ENCODE measurements at places on chromosomes 5 and 9.

DNA sequence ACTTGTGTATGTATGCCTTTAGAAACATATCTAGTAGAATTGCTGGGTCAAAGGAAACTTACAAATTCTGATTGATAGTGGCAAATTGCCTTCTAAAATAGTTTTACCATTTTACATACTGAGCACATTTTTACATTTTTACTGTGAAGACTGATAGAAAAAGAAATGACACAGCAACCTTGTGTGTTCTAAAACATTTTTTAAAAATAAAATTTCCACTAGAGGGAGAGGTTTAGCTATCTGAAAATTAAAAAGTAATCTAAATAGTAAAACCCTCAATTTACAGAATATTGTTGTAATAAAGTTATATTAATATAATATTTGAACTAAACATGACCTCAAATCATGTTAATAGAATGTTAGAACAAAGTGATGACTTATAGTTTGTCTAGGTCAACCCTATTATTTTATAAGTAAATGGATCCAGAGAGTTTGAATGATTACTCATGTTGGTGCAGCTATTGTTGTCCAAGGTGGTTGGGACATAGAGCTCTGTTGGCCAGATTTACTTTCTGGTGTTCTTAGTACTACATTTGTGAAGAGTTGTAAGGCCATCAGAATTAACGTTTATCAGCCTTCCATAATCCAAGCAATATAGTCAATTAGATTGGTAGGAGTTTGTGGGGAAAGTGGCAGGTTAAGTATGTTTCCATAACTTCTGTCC is 17.2 kb downstream of the CENPP start:
- DNase-seq, result peak; percentile 49

- DNase-seq, result peak; percentile 78
Measured at GRCh38 chr9:122468735-122469134, 9.0 kb downstream of the OR1J1 start.

DNA sequence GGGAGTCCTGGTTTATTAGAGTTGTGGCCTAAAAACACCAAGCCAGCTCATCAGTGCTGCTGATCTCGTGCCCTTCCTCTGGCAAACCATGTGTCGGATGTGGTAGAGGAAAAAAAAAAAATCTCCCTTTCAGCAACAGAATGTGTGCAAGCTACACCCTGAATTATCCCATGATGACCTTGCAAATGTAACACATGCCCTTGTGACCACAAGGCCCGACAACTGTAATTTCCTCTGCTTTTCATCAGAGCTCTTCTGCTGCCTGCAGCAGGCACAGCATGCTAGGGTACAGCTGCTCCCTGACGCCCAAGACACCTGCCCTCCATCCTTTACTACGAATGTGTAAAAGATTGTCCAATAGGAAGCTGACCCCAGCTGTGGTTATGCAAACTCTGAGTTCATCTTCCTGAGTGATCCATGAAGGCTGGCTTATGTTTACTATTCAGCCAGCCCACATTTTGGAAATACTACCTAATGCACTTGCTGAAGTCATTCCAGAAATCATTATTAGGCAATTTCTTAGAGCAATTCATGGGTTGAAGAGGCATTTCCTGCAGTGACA is 14.6 kb upstream of the BNC2 start:
- peak; percentile 8 for DNase-seq

DNA sequence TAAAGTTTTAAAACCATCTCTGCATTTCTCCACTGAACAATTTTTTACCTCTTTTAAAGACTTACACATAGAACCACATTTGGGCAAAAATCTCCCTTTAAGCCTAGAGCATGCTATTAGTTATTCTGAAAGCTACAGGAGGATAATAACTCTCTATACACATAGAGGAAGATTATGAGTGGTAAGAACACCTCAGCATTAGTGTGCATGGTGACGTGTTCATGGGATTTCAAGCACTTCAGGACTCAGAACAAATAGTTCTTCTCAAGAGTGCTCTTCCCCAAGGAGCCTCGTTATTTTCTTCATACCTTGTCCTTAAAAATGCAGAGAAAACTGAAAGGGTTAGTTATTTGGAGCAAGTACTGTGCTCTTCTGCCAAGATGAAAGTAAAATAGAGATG is 256.9 kb upstream of the TUSC1 start:
- no peak for DNase-seq

GRCh38 chr5:130189961-130190360 is 285.7 kb downstream of the CHSY3 start:
- DNase-seq, result no peak

GRCh38 chr9:120555839-120556238 is 24.1 kb downstream of the CDK5RAP2 start:
- DNase-seq, result no peak

- DNase-seq, result no peak
Measured at GRCh38 chr5:155080721-155081120, 67.2 kb downstream of the KIF4B start.

DNA sequence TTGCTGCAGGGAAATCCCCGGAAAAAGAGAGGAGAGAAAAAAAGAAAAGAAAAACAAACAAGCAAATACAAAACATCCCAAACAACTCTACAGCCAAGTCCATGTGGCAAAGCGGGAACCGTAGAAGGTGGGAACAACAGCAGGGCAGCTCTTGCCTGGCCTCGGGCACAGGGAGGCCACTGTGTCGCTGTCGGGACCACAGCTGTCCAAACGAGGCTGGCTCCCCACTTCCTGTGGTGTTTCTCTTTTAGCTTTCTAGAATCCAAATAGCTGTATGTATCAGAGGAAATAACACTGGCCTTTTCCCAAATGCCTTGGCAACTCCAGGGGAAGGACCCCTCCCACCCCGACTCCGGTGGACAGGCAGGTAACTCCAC is 41.6 kb upstream of the EQTN start:
- no peak for DNase-seq

- no peak for DNase-seq
Measured at GRCh38 chr5:130759061-130759460, 406.0 kb downstream of the HINT1 start.

DNA sequence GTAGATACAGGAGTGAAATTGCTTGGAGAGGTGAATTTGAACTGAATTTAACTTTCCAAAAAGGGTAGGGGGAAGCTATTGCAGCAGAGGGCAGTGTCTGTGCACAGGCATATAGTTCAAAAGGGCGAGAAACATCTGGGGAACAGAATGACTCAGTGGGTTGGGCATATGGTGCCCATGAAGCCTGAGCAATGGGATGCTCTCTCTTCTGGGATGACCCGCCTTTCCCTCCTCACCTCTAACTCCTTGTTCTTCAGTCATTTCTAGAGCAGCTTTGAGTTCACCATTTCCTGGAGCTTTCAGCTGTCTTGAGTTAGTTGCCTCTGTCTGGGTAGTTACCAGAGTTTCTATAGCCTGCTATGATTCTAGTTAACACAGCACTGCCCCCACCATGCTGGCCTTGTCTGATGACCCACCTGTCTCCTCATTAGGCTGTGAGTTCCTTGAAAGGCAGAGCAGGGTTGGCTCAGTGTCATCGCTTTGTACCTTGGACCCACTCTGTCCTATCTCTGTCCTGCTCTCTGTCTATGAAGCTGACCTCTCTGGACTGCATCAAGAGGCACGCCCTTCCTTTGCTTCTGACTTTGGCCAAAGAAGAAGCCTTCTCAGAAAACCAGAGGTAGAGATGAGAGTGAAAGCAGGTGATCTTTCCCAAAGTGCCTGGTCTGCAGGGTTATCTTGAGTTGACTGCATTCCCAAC is 299.6 kb upstream of the KLF4 start:
- no peak for DNase-seq

- DNase-seq, result no peak
Measured at GRCh38 chr9:5945112-5945511, 54.4 kb downstream of the MLANA start.

DNA sequence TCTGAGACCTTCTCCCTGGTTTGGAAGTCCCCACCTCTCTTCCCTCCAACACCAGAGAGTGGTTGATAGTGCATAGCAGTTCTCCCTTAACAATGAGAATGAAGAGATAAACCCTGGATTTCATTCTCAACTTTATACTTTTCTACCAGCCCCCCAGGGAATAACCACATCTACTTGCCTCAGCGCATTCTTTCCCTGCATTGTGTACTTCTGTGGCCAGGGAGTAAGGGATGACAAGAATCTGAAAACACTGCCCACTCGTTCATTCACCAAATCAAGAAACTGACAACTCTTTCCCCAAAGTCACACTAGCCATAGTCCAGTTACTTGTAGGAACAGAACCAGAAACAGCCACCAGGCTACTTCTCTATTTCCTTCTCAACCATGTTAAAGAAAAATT is 46.0 kb upstream of the SPIN1 start:
- DNase-seq, result peak; percentile 21

DNA sequence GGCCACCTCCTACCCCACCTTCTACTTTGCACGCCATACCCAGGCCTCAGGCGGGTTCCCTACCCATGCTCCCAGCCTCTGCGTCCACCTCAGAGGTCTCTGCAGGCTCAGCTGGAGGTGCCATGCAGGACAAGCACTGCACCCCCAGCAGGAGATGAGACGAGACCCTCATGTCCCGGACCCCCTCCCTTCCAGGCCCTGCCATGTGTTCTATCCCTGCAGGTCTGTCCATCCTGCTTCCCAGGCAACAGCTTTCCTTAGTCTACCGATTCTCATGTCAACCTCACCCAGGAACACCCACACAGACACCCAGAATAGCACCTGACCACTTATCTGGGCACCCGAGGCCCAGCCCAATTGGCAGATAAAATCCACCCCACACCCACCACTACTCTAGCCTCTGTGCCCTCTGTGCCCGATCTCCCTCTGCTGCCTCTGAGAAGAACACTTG is 52.1 kb downstream of the SEMA4D start:
- no peak for DNase-seq

DNA sequence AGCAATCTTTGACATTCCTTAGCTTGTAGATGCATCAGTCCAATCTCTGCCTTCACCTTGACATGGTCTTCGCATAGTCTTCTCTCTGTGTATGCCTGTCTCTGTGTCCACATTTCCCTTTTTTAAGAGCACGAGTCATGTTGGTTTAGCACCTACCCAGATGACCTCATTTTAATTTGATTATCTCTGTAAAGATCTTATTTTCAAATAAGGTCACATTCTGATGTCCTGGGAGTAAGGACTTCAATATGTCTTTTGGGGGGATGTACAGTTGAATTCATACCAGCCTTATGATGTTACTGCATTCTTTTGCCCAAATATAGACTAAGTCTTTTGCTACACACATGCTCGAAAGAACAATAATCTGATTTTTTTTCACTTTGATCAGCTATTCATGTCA is 6.9 kb downstream of the KCTD16 start:
- DNase-seq, result peak; percentile 31

GRCh38 chr5:146048994-146049703 is 56.2 kb downstream of the PLAC8L1 start:
- peak; percentile 88 for DNase-seq

DNA sequence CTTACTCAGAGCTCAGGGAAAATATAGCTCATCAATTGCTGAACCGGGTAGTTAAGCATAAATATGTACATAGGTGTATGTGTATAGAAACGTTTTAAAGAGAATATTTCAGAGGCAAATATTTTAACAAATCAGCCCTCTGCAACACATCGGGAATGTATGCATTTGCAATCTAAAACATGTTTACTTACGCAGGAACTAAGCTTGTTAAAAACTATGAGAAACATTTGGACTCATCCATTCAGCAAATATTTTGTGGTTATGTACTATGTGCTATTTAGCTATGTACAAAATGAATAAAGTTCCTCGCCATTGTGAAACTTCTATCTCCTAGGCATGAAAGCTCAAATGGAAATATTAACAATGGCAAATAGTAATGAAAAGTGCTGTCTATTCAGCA is 469.9 kb downstream of the ARHGEF28 start:
- peak; percentile 3 for DNase-seq

DNA sequence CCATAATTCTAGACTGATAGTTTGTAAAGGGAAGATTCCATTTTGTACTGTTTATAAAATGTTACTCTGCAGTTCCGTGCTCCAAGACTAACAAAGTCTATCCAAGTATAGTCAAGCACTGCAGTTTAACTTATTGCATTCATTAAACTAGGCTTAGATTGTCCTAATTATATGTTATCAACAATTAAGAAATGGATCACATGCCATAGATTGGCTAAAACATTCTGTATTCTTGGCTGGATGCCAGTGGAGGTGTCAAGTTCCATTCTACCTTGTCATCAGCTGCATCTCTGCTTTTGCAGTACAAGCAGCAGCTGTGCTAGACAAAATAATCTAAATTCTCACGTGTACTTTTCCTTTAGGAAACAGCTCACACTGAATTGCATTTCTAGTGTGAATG is 69.4 kb upstream of the MEF2C start:
- DNase-seq, result no peak

- DNase-seq, result no peak
Measured at GRCh38 chr9:82247318-82247717, 258.7 kb downstream of the SPATA31D1 start.

DNA sequence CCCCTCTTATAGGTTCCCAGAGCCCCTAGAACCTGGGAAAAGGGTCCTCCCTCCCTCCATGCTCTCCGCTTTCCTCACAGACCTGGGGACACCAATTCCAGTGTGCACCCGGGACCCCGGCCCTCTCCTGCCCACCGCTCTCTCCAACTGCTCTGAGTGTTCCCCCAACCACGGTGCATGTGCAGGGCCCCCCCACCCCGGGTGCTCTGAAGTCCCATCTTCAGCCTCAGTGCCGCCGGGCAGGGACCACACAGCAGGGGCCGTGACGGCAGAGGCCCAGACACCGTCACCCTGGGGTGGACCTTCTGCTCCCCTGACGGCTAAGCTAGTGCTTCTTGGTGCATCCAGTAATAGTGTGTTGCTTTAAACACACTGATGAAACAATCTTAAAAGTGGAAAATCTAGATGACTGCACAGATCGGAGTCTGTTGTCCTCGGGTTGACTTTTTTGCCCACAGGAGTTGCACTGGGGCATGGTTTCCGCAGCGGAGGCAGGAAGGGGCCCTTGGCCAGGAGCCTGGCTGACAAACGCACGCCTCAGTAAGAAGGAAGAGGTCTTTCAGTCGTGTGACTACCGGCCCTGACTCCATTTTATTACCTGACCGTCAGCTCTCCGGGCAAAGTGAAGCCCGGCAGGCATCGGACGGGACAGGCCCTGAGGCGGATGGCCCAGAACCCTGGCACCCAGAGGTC is 36.2 kb upstream of the SLC6A3 start:
- DNase-seq, result no peak

DNA sequence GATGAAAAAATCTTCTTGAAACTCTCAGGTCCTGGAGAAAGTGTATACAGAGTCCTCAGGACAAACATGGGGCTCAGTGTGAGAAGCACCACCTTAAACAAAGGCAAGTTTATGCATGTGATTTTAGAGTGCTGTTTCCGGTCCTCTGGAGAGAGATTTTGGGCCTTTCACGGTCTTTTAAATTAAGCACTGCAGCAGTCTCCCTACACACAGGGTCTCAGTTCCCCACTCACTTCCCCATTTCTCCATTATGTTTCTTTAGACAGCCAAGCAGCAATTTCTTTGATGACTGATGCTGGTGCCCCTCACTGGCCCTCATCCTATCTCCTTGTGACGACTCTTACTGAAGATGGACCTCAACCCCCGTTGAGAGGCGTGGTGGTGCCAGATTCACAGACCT is 220.2 kb upstream of the CLINT1 start:
- DNase-seq, result no peak

- DNase-seq, result no peak
Measured at GRCh38 chr9:6645355-6646292, at the start of gene GLDC. Gene GLDC, minus strand, starts transcription at chr9:6645729. Its CDS starts 230 bp downstream, at chr9:6645499.

All from GM03348 (cell line).